ENCODE measurements at places on chromosomes 16 and 17. TPM values are rescaled to one million over a fixed set of nuclear protein-coding genes. Genes with fewer than 3 reads are reported as not detected.

- no peak within 1 kb of the TSS for H3K4me3 ChIP-seq
- H3K4me1 ChIP-seq: peaks cover 22% of the 10 kb centered on the region
- H3K27me3 ChIP-seq: peaks cover 59% of the 10 kb centered on the region
Measured at GRCh38 chr16:84368308-84368996, at the start of gene ATP2C2. Gene ATP2C2 (plus strand): TSS chr16:84368538. CDS start chr16:84368616, 78 bp downstream.

GRCh38 chr17:4719146-4719545 lies 8.7 kb downstream of the ARRB2 start:
- H3K4me3 ChIP-seq: no peak overlapping the region
- H3K4me1 ChIP-seq: peaks cover 62% of the 10 kb centered on the region

- H3K4me3 ChIP-seq: no peak overlapping the region
- peaks cover 6% of the 10 kb centered on the region for H3K4me1 ChIP-seq
- H3K27ac ChIP-seq: no peak overlapping the region
- DNase-seq: no peak
- H3K27me3 ChIP-seq: peaks cover 26% of the 10 kb centered on the region
Measured at GRCh38 chr16:709566-710499, 4.2 kb upstream of the FBXL16 start.

DNA sequence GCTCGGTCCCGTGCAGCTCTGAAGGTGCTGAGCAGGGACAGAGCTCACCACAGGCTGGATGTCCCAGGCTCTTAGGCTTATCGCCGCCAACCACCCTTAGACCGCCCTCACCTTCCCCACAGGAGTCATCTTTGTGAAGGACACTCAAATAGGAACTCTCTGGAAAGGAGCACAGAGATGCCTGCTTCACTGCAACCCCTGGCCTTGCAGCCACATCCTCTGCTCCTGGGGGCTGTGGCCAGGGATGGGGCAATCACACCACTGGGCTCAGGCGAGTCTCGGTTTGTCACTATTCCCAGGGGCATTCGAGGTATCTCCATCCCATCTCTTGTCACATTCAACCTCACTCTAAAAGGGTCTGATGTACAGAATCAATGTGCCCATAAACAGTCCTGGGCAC lies 10.9 kb downstream of the ZDHHC1 start:
- H3K4me3 ChIP-seq: no peak overlapping the region
- no peak overlapping the region for H3K27ac ChIP-seq
- H3K4me1 ChIP-seq: no peaks in the 10 kb centered on the region

DNA sequence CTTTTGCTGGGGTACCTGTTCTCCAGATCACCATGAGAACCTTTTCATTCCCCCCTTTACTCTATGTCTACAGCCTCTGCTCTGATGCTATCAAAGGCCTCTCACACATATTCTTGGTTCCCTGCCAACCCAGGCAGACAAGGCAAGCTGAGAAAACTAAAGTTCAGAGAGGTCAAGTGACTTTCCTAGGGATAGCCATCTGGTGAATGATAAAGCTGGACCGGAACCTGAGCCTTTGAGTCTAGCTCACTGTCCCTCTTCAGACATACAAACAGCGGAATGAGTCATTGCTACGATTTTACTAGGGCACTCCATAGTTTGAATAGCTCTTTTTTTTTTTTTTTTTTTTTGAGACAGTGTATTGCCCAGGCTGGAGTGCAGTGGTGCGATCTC lies 73.3 kb downstream of the XYLT1 start:
- peaks cover 62% of the 10 kb centered on the region for H3K36me3 ChIP-seq
- no peak overlapping the region for H3K27ac ChIP-seq
- H3K4me1 ChIP-seq: peaks cover 34% of the 10 kb centered on the region
- DNase-seq: no peak

DNA sequence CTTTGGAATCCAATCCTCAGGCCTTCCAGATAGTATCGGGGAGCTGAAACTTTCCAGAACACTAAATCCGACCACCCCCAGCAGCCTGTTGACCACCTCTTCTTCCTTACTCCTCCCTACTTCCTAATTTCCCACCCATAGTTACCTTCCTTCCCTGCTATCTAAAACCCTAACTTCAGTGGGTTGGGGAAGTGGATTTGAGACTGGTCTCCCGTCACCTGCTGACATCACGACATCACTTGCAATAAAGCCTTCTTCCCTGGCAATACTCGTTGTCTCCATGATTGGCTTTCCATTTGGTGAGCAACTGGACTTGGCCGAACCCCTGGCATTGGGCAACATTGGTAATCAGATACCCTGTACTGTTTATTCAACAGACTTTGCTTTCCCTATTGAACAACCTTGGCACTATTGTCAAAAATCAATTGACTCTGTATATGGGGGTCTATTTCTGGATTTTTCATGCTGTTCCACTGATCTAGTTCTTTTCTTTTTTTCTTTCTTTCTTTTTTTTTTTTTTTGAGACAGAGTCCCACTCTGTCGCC lies 11.8 kb upstream of the FOXK2 start:
- DNase-seq: no peak
- no peaks in the 10 kb centered on the region for H3K36me3 ChIP-seq
- peaks cover 7% of the 10 kb centered on the region for H3K4me1 ChIP-seq

DNA sequence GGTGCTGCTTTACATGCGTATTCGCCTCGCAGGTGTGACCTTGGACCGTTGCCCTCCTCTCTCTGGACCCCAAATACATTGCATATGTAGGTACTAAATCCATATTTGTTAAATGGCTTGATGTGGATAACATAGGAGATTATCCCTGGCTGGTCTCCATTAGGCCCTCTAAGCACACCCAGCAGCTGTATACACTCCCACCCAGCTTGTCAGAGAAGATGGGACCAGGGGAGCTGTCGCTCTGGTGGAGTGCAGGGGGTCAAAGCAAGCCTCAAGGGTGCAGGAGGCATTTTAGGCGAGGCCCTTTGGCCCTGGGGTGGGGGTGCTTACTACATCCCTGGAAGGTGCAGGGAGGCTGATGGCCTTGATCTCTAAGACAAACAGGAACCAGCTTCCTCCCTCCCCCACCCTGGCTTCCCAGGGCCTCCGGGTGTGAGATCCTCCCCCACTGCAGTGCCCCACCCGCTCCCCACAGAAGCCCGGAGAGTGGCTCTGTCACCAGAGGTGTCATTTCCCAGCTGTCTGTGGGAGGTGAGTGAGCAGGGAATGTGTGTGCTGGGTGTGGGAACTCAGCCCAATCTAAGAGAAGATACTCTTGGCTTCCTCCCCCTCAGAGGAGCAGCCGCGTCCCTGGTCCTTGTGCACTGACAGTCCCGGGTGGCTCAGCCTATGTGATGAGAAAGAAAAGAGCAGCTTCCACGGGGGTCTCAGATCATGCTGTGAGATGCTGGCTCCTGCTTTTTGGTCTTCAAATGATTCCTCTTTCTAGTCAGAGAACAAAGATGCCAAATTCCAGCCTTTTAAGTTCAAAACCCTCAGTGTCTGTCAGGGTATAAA lies 1.4 kb upstream of the VAMP2 start:
- H3K27ac ChIP-seq: peak overlapping the region; percentile 94
- peak; percentile 87 for DNase-seq
- peaks cover 54% of the 10 kb centered on the region for H3K4me1 ChIP-seq

- H3K4me3 ChIP-seq: peak overlapping the region; percentile 22
- H3K36me3 ChIP-seq: no peaks in the 10 kb centered on the region
- H3K27ac ChIP-seq: no peak overlapping the region
- peaks cover 20% of the 10 kb centered on the region for H3K4me1 ChIP-seq
- peak; percentile 39 for DNase-seq
- peaks cover 38% of the 10 kb centered on the region for H3K27me3 ChIP-seq
Measured at GRCh38 chr17:81365148-81365600, 30.1 kb upstream of the BAHCC1 start.

DNA sequence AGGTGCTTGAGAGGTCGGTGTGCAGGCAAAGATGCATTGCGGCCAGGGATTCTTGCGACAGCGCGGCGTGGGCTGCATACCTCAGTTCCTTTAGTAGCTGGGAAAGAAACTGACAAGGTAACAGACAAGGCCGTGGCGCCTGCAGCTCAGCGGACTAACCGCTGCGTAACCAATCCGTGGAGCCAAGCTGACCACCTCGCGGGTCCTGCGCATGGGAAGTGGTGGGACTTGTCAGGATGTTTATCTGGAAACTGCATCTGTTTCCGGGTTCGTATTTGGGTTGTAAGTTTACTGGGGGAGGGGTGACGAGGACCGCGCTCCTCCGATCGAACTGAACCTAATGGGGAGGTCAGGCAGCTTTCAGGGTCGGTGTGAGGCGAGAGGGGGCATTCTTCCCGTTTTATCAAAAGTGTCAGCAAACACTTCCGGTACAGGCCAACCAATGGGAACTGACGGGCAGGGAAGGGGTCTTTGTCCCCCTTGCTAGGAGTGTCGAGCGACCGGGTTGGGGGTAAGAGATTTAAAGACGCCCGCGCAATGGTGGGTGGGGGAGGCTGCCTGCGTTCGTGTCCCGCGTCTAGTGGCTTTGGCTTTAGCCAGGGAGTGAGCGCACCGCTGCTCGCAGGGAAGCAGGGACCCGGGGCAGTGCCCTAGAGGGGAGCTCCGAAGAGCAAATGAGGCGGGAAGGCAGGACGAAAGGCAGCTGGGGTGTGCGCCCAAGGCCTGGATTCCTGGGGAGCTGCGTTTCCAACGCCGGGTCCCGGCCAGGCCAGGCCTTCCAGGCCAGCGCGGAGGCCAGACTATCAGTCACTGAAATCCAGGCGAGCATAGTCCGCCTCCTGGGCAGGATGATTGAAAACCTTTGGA lies 7.0 kb downstream of the IRX6 start:
- no peaks in the 10 kb centered on the region for H3K36me3 ChIP-seq
- H3K27ac ChIP-seq: no peak overlapping the region
- DNase-seq: no peak
- H3K4me1 ChIP-seq: no peaks in the 10 kb centered on the region
- peaks cover 55% of the 10 kb centered on the region for H3K27me3 ChIP-seq
- no peak overlapping the region for H3K4me3 ChIP-seq

DNA sequence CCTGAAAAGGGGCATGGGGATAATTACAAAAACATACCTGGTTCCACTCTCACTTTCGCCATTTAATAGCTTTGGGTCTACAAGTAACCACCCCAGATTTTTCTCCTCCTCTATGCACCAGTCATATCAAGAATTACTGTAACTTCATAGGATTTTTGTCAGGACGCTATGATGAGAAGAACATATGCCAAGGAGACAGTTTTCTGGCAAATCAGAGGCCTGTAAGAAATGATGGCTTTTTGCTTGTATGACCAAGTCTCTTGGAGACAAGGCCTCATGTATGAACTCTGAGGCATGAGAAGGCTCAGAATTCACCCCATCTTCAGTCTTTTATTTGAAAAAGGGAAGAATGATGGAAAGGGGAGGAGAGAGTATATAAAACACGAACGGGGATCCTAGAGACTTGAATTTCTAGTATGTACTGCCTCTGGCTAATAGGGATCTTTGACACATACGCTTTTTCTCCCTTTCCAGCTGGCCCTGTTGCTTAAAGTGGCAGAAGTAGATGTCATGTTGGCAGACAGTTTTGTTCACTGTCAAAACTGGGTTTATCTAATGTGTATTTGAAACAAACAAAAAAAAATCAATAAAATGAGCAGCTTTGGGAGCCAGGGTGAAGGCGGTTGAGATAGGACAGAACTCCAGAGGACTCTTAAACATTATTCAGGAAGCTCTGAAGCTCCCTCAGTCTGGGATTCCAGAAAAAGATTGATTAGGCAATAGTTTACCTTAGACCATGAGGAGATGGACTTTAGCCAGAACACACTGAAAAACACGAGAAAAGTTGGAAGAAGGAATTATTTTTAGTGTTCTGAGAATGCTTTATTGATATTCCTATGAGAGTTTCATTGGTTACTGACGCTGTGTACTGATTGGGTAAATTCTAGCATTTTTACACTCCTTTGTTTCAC lies 656.6 kb downstream of the WWOX start:
- peaks cover 2% of the 10 kb centered on the region for H3K36me3 ChIP-seq
- no peak for DNase-seq
- H3K4me3 ChIP-seq: no peak overlapping the region
- H3K4me1 ChIP-seq: no peaks in the 10 kb centered on the region
- no peak overlapping the region for H3K27ac ChIP-seq

- H3K4me1 ChIP-seq: no peaks in the 10 kb centered on the region
- no peak overlapping the region for H3K27ac ChIP-seq
- no peaks in the 10 kb centered on the region for H3K36me3 ChIP-seq
- H3K4me3 ChIP-seq: no peak overlapping the region
Measured at GRCh38 chr16:84874553-84874952, 54.8 kb downstream of the CRISPLD2 start.

DNA sequence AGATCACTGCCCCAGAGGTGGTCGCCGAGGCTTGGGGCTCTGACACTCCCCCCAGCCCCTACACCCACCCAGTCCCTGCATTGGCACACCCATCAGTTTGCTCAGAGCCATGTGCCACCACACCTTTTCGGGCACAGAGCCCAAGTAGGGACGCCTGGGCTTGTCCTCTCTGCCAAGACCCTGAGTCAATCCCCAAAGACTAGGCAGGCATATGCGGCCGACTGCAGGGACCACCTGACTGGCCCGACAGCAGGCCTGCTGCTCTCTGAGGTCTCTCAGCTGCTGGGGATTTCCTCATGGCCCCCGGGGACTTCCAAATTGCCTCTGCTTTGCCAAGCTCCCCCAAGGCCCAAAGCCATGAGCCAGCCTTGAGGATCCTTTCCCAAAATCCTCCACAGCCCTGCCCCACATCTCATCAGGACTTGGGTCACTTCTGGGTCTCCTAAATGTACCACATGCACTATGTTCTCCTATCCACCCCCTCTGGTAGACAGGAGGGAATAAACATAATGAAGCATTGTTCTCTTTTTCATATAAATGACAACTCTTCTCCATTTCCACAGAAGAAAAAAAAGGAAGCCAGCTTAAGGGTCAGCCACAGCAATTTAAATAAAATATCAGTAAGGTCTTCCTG lies 30.6 kb downstream of the MYO18A start:
- H3K4me1 ChIP-seq: peaks cover 66% of the 10 kb centered on the region
- DNase-seq: no peak
- peak overlapping the region; percentile 72 for H3K4me3 ChIP-seq
- no peaks in the 10 kb centered on the region for H3K36me3 ChIP-seq
- no peaks in the 10 kb centered on the region for H3K27me3 ChIP-seq

DNA sequence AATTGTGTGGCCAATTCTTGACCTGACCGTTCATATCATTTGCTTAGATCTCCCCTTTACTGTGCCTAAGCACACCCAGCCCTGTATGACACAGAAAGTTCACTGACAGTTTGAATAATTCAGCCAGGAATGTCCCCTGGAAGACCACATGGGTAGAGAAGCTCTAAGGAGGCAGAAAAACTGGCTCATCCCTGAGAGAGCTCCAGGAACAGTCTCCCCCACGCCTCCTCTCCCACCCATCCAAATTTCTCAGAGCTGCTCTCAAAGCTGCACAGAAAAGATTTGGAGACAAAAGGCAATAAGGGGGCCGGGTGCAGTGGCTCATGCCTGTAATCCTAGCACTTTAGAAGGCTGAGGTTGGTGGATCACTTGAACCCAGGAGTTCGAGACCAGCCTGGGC lies 11.2 kb downstream of the PRAC1 start:
- H3K4me1 ChIP-seq: no peaks in the 10 kb centered on the region
- no peak overlapping the region for H3K27ac ChIP-seq
- no peak for DNase-seq

GRCh38 chr17:17403899-17404576 lies 72.8 kb upstream of the MED9 start:
- peak overlapping the region; percentile 63 for H3K4me3 ChIP-seq
- peak overlapping the region; percentile 89 for H3K27ac ChIP-seq
- H3K4me1 ChIP-seq: peaks cover 69% of the 10 kb centered on the region
- H3K36me3 ChIP-seq: no peaks in the 10 kb centered on the region

- H3K4me3 ChIP-seq: no peak overlapping the region
- peaks cover 81% of the 10 kb centered on the region for H3K4me1 ChIP-seq
- H3K27me3 ChIP-seq: no peaks in the 10 kb centered on the region
- no peak for DNase-seq
Measured at GRCh38 chr17:27531469-27531961, 75.3 kb downstream of the KSR1 start.

Gene OR1F1
- not detected for total RNA-seq

Gene CSH2
- total RNA-seq: not detected

Gene GRAP
- 25.9 TPM for total RNA-seq

Gene KRTAP3-2
- not detected for total RNA-seq

Gene MARCHF10
- not detected for total RNA-seq

Gene DHX58
- total RNA-seq: 72.9 TPM
